ENCODE measurements at places on chromosomes 6 and 20.

DNA sequence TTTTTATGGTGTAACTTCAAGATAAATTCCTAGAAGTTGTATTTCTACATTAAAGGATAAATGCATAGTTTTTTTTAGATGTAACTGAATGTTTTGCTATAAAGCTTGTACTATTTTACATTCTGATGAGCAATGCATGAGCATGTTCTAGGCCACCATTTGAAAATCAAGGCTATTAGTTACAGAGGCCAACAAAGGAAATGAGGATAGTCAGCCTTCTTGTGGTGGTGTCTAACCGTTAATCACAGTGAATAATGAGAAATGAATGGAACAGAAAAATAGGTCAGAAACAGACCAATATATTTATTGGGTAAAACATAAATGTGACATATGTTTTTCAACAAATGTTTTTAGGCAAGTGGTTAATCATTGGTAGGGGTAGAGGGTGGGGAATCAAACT is 37.6 kb upstream of the L3MBTL3 start:
- no peak for DNase-seq

GRCh38 chr6:20205722-20206161 is 6.5 kb downstream of the MBOAT1 start:
- peak; percentile 22 for DNase-seq

DNA sequence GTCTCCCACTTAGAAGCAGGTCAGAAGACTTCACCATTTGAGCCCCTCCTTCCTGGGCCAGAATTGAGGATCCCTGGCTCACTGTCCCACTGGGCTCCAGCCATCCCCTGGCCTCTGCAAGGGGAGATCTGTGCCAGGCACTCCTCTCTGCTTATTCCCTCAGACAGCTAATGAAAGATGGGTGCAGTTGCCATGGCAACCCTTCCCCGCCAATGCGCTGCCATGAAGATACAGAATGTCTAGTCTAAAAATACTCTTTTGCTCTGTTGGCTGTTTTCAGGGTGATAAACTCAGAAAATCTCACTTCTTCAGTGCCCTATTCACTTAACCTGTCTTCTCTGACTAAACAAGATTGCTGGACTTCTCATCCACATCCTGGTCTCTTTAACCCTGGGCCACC is 13.6 kb upstream of the TTLL2 start:
- DNase-seq: no peak

DNA sequence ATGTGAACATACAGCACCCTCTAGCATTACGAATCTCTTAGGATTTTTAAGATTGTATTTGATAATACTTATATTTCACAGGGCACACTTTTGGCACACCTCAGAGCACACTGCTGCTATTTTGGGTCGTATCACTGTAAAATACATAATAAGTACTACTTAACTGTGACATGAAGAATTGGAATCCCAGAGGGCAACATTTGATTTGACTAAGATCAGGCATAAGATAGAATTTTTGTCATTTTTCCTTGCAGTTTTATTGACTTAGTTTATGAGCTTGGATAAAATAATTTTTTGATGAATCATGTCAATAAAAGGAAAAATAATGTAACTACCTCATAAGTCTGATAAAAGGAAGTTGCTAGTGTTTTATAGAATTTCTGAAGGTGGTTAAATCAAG is 22.4 kb downstream of the MRS2 start:
- DNase-seq: no peak

GRCh38 chr6:107184435-107184834 is 69.1 kb upstream of the BEND3 start:
- no peak for DNase-seq

GRCh38 chr6:151286214-151286613 is 46.4 kb downstream of the AKAP12 start:
- no peak for DNase-seq

GRCh38 chr20:10578607-10579006 is 95.2 kb downstream of the JAG1 start:
- DNase-seq: no peak
